ENCODE measurements at places on chromosomes 13 and 19.

- DNase-seq = no peak
These were observed 265.2 kb upstream of the SGCG start for GRCh38 chr13:22915442-22916082.

DNA sequence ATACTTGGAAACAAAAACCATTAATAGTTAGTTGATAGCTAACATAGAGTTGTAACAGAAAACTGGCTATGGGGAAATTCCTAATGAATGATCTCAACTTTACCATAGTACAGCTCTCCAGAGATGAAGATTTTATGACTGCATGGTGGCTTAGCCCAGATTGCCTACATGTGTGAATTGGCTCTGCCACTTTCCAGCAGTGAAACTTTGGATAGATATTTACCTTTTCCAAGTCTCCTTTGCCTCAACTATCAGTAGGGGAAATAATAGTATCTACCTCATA is 161.1 kb downstream of the LACC1 start:
- no peak for DNase-seq

DNA sequence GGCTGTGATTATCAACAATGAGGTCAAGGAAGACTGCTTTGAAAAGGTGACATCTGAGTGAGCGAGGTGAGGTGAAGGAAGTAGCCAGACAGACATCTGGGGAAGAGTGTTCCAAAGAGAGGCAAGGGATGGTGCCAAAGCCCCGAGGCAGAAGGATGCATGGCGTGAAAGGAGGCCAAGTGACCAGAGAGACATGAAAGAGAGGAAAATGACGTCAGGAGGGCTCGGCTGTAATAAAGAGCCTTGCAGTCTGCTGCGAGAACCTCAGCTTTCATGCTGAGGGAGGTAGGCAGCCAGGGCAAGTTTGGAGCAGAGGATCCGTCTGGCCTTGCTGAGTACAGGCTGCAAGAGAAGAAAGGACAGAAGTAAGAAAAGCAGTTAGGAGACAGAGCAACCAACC is 50.8 kb downstream of the FOXO1 start:
- DNase-seq = no peak

DNA sequence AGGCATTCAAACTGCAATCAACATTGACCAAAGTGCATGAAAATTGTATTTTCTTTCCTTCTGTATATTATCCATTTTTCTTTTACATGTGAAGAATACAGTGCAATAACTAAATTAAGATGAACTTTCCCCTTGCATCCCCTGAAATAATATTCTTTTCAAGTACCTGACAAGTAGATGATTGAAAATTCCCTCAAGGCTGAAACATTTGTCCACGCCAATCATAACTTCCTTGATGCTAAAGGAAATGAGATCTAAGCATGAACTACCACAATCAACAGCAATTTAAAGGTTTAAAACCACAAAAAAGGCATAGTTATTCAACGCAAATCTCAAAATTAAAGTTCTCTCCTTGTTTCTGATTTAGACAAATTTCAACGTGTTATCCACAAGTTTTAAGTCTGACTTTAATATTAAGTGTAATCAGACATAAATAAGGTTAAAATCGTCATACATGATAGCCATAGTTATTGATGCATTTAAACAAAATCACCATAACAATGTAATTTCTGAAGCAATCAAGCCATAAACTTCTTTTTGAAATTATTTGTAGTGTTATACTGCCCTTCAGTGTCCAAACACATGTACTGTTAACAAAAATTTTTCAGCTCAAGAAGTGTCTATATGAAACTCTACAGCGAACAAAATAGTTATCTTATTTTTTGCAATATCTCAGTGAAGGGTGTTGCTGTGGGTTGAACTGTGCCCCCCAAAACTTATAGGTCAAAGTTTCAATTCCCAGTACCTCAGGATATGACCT is 169.5 kb downstream of the DCLK1 start:
- DNase-seq = no peak

DNA sequence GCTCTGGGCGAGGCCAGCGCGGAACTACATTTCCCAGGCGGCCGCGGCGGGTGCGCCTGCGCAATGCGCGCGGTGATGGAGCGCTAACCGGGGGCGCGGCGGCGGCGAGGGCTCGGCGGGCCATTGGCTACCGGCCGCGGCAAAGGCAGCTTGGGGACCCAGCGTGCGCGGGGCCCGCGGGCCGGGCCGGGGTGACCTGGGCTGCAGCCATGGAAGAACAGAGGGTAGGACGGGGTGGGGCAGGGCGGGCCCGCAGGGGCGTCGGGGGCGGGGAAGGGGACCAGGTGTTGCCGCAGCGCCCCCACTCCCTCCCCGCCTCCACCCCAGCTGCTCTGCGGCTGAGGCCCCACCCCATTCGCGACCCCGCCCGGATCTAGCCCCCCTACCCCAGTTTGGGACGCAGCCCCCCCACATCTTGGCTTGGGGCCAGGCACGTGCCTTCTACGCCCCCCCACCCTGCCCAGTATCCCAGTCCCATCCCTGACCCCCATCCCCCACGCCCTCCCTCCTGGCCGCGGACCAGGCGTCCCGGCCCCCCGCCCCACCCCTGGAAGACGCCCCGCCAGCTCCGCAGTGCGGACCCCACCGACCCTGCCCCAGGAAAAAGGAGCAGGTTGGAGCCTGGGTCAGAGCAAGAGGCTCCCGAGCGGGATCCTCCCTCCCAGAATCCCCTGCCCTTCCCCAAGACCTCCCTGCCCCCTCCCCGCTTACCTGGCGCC is at the start of gene FSD1:
TSS of gene FSD1 (plus strand) at position 61 of the 719 bp plus-strand sequence. CDS start at position 210, 149 bp downstream.
- DNase-seq = no peak

DNA sequence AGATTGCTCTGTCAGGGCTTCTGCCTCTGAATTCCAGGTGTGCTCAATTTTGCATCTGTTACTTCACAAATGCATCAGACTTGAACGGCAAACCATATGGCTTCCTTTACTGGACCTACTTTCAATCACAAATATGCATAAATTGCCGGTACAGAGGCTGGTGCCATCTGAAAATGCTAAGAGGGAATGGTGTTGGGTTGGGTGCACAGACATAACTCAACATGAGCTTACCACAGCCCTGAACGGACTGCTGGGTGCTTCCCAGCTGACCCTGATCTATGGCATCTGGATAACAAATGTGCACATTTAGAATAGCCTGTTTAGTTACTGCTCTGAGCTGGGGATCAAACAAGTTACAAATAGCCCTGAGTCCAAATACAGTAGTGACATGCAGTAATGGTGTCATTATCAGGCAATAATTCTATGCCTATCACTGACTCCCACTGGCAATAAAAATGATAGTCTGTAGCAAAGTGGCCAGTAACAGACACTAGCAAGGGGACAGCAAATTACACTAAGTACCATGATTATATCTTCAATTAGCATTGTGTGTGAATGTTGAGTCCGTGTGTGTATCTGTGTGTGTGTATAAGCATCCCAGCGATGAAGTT is 927.3 kb downstream of the DIAPH3 start:
- no peak for DNase-seq

GRCh38 chr13:112850273-112850672 is 118.7 kb upstream of the MCF2L start:
- DNase-seq = no peak

DNA sequence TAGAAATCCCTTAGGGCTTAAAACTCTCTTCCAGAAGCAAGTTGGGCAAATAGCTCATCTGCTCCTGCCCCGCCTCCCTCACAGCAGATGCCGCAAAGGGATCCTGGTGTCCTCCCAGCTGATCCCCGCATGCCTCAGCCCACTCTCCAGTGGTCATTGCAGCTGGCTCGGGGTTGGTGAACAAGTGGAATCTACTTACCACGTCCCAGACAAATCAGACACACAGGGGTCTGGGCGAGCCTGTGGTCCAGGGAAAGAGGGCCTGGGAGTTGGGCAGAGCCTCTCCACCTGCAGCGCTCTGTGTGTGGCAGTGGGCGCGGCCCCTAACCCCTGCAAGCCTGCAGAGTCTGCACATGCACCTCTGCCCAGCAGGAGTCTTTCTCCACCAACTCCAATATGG is 10.8 kb upstream of the C19orf33 start:
- DNase-seq = no peak

DNA sequence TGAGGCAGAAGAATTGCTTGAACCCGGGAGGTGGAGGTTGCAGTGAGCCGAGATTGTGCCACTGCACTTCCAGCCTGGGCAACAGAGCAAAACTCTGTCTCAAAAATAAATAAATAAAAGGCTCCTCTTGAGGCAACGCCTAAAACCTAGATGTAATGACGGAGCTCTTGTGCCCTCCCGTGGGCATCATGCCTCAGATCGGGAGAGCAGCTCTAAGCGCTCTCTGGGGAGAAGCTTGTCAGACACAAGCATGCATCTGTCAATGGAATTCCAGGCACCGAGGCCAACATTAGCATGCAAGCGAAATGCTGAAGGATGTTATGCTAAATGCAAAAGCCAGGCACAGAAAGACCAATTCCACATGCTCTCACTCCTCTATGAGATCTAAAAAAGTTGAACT is 45.6 kb upstream of the MRI1 start:
- no peak for DNase-seq

DNA sequence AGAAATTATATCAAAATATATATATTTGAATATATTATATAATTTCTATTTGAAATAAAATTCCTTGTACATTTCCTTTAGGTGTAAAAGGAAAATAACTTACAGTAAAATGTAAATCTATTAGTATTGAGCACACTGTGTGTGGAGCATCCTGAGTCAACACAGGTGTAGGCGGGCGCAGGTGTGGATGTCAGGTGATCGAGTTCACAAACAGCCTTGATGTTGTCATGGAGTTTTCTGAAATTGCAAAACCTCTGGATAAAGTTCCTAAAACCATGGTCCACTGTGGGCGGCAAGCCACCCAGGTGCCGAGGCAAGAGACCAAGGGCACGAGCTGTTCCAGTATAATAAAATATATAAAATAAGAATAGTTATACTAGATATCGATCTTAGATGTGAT is 27.7 kb upstream of the MCF2L start:
- no peak for DNase-seq

- peak; percentile 69 for DNase-seq
These were observed 13.1 kb upstream of the NANOS2 start for GRCh38 chr19:45927565-45928261.

DNA sequence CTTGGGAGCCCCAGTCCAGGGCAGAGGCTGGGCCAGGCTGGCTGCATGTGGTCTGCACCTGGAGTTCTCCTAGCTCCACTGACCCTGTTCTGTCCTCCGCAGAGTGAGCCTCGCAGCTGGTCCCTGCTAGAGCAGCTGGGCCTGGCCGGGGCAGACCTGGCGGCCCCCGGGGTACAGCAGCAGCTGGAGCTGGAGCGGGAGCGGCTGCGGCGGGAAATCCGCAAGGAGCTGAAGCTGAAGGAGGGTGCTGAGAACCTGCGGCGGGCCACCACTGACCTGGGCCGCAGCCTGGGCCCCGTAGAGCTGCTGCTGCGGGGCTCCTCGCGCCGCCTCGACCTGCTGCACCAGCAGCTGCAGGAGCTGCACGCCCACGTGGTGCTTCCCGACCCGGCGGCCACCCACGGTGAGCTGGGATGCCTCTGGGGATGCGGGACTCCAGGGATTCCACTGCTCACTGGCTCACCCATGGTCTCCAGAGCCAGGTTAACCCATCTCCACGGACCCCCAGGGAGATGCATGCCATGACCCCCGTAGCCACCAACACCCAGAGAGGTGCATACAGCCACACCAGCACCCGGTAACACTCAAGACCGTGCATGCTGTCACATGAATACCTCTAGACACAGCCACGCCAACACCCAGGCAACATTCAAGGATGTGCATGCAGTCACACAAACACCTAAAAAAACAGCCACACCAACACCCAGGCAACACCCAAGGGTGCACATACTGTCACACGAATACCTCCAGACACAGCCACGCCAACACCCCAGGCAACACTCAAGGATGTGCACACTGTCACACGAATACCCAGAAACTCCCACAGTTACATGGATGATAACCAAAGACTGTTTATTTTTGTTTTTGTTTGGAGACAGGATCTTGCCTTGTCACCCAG is 8.2 kb downstream of the PKN1 start:
- no peak for DNase-seq

DNA sequence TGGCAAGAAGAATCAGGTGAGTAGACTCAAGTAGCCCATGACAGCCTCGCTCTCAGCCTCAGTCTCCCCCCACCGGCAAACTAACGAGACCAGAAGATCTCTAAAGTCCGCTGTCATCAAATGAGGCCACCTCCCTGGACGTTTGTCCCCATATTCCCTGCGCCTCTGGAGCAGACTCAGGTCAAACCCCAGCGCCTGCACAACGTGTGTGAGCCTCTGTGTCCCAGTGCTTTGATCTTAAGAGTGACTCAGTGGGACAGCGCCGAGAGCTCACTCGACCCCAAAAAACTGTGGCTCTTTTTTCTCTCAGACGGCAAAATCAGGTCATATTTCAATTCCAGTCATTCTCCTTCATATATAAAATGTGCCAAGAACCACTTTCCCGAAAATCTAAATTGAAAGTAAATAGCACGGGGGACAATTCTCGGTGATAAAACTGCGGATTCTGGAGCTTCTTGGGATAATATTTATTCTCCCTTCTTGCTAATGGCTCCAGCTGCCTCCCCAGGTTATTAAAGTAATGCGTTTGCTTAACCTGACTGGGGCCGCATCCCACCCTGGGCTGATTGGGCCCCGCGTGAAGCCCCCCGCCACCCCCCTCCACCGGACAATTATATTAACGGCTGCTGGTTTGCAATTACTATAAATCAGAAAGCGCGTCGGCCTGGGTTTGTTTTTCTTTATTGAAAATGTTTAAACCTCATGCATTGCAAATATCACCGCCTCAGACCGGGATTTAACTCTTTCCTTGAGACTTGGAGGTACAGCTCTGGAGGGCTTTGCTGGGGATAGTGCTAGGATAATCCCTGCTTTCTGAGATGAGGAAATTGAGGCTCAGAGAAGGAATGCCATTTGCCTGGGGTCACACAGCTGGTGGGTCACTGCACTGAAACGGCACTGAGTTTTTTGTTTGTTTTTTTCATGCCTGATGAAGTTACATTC is 37.5 kb upstream of the ZNRF4 start:
- DNase-seq = no peak

GRCh38 chr19:28242317-28242927 is 970.5 kb downstream of the UQCRFS1 start:
- no peak for DNase-seq

- DNase-seq = no peak
These were observed 42.2 kb upstream of the CEACAM21 start for GRCh38 chr19:41533671-41534215.

- no peak for DNase-seq
These were observed 56.2 kb downstream of the LATS2 start for GRCh38 chr13:21005193-21005592.

DNA sequence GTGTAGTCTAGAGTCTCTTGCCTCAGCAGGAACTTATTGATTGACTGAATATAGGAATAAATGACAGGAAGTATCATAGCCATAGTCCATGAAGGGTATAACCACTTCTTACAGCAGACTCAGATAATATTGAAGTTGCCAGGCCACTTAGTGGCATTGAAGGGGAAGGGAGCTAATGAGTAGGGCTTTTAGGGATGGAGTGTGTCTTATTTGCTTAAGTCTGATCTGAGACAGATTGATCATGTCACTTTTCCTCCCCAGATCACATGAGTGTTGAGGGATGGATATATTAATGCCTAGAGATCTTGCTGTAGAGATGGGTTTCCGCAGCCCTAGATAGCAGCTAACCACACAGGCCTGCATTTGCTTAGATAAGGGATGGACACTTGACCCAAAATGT is 62.2 kb upstream of the NBEA start:
- DNase-seq = no peak

GRCh38 chr13:38637576-38637975 is 49.3 kb upstream of the FREM2 start:
- no peak for DNase-seq
